H54 (cell line): ENCODE measurements at places on chromosomes 16 and 17.
A peak's percentile ranks its signal among the peaks of the same experiment; 100 is the strongest.

DNA sequence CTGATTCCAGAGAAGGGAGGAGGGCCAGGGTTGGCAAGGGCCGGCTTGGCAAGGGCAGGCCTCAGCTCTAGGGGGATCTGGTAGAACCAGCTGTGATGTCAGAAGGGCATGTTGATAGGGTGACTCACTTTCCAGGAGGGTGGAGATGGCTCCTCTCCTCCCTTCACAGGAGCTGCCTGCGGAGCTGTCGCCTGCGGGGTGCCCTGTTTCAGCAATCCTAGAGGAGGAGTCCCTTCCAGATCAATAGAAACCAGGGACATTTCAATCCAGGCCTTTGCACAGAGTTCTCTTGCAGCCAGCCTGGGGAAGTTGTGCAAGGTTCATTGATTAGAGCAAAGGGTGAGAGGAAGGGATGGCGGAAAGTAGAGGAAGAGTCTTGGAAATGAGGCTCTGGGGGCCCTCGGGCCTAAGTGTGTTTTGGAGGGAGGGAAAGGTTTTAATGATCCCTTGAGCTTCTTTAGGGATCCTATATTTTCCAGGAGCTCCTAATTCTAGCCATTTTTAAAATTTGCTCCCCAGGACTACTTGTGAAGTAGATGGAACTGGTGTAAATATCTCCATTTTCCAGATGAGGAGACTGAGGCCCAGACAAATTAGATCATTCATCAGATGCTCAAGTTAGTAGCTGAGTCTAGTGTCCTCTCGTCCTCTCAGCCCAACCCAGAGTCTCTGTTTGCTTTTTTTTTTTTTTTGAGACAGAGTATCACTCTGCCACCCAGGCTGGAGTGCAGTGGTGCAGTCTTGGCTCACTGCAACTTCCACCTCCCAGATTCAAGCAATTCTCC is 24.8 kb upstream of the CSNK2A2 start:
- peak; percentile 62 for DNase-seq

DNA sequence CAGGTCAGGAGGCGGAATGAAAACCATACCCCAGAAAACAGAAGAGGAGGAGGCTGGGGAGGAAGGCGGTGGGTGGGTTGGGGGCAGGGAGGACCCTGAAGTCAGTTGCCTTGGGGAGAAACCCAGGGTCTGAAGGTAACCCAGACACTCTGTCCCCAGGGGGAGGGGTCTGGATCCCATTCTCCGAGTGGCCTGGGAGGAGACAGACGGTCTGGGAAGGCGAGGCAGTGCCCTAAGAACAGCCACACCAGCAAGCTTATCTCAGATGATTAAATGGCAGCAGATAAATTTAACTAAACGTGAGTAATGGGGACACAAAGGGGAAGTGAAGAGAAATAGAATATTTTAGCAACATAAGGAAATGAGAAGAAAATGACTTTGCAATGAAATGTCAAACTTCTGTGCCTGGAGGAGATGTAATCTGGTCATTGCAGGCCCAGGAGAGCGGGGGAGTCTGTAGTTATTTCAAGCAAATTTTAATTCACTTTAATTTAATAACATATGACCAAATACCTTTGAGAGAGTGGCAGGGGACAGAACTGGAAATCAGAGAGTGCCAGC is 21.4 kb upstream of the ZFP90 start:
- no peak for DNase-seq

DNA sequence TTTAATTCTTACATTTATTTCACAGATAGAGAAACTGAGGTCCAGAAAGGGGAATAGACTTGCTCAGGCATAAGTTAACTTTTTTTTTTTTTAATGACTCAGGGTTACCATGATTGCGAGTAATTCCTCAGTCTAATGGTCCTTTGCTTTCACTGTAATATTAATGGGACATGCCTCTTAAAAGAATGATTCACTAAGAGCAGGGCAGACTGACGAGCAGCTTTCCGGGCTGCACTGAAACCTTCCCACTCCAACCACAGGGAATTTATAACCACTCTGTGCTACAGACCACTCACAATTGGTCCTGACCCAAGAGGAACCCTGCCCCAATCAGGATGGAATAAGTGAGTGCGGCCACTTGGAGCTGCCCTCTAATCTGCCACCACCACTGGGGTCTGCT is 5.7 kb downstream of the HOXB2 start:
- no peak for DNase-seq

GRCh38 chr17:71329310-71330098 is 791.3 kb upstream of the SOX9 start:
- no peak for DNase-seq

- DNase-seq, result no peak
Measured at GRCh38 chr17:49201481-49201927, 8.9 kb downstream of the GNGT2 start.

DNA sequence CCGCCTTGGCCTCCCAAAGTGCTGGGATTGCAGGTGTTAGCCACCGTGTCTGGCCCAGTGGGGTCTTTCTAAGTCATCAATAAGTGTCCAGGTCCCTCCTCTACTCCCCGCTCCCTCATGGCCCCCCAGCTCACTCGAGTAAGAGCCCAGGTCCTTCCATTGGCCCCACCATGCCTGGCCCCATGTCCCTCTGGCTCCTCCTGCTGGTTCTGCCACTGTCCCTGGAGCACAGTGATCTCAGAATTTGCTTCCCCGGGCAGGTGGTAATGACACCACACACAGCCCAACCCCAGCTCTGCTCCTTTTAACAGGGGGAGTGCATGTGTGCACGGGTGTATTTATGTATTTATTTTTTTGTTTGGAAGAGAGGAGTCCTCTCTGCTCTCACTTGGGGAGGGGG is 19.6 kb downstream of the MGAT5B start:
- no peak for DNase-seq

- DNase-seq, result no peak
Measured at GRCh38 chr17:19656851-19657581, 8.5 kb downstream of the ALDH3A2 start.

GRCh38 chr16:66432429-66432828 is 5.3 kb downstream of the BEAN1 start:
- no peak for DNase-seq

DNA sequence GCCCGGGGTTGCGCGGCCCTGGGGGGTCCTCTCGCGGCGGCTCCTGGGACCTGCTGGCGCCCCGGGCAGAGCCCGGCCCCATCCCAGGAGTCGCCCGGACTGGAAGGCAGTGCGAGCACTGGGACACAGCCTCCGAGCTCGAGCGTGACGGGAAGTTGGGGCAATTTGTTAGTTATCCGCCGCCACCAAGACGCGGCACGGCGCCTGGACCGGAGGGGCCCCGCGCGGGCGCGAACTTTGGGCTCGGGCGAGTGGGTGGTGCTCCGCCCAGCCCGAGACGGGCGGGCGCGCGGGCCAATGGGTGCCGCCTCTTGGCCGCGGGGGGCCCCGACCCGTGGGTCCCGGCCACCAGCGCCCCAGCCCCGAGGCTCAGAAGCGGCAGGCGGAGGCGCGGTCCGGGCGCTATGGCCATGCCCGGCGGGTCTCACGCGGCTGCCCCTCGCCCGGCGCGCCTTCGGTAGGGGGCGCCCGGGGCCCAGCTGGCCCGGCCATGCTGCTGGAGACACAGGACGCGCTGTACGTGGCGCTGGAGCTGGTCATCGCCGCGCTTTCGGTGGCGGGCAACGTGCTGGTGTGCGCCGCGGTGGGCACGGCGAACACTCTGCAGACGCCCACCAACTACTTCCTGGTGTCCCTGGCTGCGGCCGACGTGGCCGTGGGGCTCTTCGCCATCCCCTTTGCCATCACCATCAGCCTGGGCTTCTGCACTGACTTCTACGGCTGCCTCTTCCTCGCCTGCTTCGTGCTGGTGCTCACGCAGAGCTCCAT is at the start of gene ADORA2B:
TSS of gene ADORA2B (plus strand) at position 372 of the 768 bp plus-strand sequence. CDS start at position 491, 119 bp downstream.
- peak; percentile 76 for DNase-seq

DNA sequence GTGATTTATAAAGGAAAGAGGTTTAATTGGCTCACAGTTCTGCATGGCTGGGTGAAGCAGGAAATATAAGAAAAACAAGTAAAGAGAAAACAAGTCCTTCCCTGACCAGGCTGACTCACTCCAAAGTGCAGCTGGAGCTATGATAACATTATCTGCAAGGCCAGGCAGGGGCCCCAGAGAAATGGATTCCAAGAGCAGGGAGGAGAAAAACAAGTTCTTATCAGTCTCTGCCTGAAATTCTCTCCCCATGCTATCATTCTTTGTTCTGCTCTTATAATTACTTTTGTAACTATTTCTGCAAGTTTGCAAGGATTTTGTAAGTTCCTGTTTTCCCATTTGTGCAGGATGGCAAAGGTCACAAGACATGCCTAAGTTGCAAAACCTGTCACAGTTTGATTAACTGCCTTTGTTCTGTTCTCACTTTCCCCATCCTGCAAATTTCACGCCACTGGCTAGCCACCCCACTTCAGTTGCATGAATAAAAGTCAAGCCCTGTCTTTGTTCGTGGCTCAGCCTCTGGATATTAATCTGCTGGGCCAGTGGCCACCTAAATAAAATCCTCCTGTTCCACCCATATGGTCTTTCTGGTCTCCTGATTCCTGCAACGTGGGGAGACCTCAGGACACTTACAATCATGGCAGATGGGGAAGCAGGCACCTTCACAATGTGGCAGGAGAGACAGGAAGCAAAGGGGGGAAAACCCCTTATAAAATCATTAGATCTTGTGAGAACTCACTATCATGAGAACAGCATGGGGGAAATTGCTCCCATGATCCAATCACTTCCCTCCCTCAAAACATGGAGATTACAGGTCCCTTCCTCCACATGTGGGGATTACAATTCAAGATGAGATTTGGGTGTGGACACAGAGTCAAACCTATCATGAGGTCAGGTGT is 13.1 kb downstream of the ABCA9 start:
- DNase-seq, result no peak

GRCh38 chr17:71157297-71157696 is 963.5 kb upstream of the SOX9 start:
- DNase-seq, result no peak

DNA sequence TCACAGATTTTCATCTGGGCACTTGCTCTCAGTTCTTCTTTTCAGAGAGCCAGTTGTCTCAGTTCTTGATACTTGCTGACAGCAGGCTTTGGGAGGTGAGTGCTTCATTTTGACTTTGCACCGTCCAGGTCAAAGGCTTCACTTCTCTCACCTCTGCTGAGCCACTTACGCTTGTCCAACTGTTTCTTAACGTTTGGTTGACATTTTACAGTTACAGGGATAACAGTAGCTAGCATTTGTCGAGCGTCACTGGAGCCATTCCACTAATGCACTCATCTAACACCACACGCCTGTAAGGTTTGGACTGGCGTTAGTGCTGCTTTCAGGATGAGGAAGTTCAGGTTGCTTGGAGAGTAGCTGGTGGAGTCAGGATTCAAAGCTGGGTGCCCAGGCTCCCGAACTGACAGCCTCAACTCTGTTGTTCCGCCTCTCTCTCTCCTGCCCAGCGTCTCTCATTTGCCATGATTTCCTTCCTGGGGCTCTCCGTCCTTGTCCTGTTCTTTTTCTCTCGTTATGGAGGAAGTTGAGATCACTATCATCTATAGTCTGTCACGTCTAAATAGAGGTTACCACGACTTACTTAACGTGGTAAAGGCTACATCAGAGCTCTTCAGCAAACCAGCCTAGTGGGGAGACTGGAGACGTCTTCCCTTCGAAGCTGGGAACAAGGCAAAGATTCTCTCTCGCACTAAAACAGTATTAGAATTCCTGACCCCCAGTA is 220.8 kb downstream of the RPTOR start:
- no peak for DNase-seq

DNA sequence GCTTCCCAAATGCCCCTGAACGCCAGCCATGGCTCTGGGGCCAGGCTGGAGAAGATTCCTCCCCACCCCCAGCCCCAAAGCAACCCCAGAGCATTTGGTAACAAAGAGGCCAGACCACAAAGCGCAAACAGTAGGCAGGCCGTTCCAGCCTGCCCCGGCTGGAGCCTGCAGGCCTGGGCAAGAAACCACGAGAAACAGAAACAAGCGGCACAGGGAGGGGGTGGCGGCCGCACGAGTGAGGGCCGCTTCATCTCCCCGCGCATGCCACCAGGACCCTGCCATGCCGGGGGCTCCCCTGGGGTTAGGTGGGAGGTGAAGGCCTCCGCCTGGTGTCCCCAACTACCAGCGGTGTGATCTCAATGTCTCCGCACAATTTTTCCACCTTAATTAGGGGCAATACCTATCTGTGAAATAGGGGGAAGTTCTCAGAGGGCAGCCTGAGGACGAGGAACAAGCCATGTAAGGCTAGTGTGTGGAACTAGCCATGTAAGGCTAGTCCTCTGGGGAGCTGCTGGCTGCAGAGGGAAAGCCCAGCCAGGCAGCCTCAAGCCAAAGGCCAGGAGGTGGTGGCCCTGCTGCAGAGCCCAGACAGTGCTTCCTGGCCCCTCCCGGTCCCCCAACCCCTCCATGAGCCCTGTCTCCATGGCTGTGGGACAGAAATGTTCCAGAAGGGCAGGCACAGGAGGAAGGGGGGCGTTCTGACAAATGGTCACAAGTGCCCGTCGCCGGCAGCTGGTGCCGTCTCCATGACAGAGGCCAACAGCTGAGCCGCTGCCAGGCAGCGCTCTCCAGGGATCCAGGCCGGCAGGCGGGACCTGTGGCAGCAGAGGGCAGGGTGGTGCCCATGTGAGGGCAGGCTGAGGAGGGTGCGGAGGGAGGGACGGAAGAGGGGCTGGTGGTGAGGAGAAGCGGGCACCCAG is 14.5 kb upstream of the MTSS2 start:
- no peak for DNase-seq

DNA sequence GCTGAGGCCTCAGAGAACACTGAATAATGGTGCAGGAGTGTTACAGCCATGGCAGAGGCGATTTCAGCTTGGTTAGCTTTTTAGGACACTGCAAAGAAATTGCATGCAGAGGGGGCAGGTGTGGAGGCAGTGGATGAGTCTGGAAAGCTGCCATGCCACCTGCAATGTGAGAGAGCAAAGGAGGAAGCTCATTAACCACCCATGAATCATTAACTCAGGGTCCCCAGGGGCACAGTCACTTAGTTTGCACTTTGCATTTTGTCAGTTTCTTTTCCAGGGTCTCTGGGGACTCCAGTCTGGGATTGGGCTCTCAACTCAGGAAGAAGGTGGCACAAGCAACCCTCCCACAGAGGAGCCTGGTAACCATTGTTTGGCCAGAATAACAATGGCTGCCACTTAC is 132.9 kb downstream of the USP31 start:
- DNase-seq, result no peak

DNA sequence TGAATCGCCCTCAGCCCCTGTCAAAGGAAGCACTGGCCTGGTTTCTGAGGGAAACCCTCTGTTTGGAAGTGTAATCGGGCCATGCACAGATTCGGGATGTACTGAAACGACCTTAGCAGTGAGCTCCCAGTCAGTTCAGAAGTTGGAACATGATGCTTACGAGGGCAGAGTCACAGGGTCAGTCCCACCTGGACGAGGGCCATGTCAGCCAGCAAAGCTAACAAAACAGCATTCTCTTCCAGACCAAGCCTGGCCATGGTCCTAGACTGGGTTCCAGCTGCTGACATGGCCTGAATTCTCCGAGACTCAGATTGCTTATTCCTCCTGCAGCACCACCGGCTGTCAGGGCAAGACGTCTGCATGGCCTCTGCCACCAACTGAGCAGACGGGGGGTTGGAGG is 192.2 kb upstream of the WSCD1 start:
- DNase-seq, result no peak

DNA sequence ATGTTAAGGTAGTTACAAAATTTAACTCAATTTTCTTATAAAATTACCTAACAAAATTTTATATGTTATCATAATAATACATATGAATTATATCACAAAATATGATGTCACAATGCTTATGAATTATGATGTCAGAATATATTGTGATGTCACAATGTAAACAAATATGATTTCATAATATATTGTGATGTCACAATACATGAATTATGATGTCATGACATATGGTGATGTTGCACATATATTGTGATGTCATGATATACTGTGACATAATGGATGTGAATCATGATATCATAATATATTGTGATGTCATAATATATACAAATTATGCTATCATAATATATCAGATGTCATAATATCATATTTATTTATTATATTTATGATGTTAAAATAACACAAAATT is 1879.9 kb downstream of the TP53TG3F start:
- no peak for DNase-seq
